ENCODE measurements at places on chromosomes 16 and 17.
A peak's percentile ranks its signal among the peaks of the same experiment; 100 is the strongest.

GRCh38 chr17:2101448-2102257 is 46.8 kb downstream of the HIC1 start:
- DNase-seq: peak; percentile 93

- DNase-seq: no peak
Measured at GRCh38 chr16:60776281-60776680, 1260.0 kb downstream of the CDH8 start.

- DNase-seq: no peak
Measured at GRCh38 chr17:28227316-28228108, 91.5 kb upstream of the TMEM97 start.

DNA sequence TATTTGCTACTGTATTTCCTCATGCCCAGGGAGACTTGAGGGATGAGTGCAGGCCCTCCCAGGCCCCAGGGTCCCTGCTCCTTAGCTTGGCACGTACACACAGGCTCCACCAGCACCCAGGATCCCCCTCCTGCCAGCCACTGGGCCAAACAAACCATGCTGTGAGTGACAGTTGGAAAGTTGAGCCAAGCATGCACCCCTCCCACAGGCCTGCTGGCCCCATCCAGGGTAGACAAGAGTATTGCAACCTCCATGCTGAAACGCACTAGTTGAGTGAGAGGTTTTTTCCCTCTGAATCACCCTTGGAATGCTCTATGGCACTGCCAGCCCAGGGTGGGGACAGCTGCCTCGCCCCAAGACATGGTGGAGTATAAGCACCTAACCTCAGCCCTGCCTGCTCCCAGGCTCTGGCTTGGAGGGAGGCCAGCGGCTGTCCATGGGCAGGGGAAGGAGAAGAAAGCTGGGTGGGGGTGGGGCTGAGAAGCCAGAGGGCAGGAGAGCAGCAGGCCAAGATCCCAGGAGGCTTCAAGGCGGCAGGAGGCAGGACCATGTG is 49.6 kb downstream of the PITPNM3 start:
- no peak for DNase-seq

DNA sequence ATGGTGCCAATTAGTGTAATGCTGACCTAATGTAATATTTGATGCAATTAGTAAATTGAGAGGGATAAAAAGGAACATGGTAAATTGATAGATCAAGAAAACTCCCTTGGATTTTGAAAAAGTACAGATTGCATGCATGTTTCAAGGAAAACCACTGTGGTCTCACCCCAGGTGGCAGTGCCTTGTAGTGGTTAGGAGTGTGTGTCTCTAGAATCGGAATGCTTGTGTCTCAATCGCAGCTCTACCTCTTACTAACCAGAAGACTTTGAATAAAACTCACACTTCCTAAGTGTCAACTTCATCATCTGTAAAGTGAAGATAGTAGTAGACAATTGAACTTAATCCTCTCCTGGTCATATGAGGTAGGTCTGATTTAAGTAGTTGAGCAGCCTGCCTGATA is 128.9 kb upstream of the GOT2 start:
- DNase-seq: no peak

- DNase-seq: no peak
Measured at GRCh38 chr17:75512926-75513640, 2.3 kb downstream of the CASKIN2 start.

GRCh38 chr16:51621610-51622009 is 470.5 kb upstream of the SALL1 start:
- DNase-seq: no peak

DNA sequence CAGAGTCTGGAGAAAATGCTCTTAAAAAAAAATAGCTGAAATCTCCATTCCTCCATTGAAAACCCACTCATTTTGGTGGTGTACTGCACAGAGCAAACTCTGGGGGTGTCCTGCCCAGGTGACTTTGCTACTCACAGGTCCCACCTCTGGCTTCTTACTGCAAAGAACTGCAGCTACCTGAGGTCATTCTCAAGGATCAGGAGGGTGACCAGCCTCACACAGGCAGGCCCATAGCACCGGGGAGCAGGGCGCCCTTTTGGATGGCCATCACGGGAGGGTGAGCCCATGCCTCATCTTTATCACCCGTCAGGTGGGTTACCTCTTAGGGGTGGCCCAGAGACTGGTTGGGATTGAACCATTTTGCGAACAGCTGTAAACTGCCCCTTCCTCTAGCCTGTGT is 32.6 kb upstream of the BRD7 start:
- DNase-seq: no peak

DNA sequence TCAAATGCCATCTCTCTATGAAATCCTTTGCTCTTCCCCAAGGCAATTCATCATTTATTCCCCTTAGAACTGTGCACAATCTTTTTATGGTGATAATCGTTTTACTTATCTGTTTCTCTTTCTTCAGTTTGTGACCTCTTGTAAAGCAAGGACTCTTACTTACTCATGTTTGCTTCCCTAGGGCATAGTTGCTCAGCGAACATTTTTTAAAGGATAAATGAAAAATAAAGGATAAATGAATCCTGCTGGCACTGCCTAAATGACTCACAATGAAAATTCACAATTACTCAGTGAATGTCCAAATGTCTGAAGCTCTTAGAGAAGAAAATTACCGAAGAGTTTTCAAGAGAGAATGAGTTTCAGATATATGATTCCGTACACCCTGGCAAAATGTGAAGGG is 671.7 kb downstream of the CDH11 start:
- DNase-seq: no peak

DNA sequence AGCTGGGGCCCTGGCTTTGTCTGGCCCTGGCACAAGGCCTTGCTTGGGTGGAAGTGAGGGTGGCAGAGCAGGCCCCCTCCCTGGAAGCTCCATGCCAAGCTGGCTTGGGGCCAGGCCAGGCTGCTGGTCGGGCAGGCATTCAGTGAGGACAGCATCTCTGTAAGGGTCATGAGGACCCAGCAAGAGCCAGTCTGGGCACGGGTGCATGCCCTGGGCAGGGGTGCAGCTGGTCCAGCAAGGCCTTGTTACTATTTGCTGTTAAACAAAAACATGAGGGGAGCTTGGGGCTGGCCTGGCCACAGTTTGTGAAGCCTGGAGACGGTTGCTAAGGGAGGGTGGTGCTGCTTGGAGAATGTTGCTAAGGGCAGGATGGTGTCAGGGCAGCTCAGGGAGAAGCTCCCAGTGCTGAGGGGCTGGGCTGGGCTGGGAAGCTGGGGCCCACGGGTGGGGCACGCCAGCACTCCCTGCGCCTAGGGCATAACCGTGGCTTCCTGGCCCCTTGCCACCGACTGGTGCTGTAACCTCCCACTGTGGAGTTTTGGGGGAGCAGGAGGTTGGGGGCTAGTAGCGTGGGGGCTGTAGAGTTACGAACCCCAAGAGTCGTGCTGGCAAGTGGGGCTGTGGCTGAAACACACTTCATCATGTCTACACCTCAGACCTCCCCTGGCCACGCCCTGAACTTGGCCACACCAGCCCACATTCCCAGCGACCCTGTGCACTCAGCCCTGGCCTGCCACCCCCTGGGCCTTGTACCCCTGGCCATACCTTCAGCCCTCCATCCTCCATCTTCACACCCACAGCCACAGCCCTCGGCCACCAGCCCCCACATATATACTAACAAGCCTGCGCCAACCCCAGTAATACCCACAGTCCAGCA is 1.6 kb downstream of the TPPP3 start:
- no peak for DNase-seq

Measured in hematopoietic multipotent progenitor cell (in vitro differentiated cells).